ENCODE measurements at places on chromosomes 6 and 20. TPM values are rescaled to one million over a fixed set of nuclear protein-coding genes. Genes with fewer than 3 reads are reported as not detected.

FAM110A gene
- 4.0 TPM for total RNA-seq

GRCh38 chr6:43895656-43896328 lies 125.8 kb downstream of the VEGFA start:
- no peak overlapping the region for H3K27ac ChIP-seq
- DNase-seq: no peak
- no peak overlapping the region for H3K4me3 ChIP-seq
- no peaks in the 10 kb centered on the region for H3K36me3 ChIP-seq
- no peaks in the 10 kb centered on the region for H3K4me1 ChIP-seq

DNA sequence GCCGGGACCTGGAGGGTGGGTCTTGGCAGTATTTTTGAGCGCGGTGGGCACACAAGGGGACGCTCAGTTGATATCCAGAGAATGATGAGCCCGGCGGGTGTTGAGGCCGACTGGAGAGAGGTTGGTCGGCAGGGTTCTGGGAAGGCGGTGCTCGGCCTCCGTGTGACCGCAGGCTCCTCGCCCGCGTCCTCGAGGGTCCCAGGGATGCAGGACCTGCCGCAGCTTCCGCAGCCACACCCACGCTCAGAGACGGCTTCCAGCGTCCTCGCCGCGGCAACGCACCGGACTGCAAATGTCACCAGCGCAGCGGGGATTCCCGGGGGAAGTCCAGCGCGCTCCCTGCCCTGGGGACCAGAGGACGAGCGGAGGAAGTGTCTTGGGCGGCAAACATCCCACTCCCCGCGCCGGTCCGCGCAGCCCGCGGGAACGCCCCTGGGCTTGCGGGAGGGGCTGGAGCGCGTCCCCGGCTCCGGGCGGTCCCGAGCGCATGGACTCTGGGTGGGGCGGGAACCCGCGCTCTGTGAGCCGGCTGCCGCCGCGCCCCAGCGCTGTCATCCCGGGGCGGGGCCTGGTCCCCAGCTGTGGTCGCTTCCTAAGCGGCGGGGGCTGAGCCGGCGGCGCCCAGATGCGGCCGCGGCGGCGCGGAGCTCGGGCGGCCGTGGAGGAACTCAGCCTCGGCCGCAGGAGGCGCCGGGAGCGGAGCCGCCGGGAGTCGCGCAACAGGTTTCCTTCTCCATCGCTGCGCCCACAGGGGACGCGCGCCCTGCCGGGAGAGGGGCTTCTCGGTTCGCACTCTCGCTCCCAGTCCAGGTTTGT lies at the start of gene STX11:
Gene STX11, plus strand, starts transcription at position 624 of the 816 bp plus-strand sequence. CDS start 36,111 bp downstream, outside the sequence.
- H3K27me3 ChIP-seq: peaks cover 25% of the 10 kb centered on the region
- peaks cover 12% of the 10 kb centered on the region for H3K4me1 ChIP-seq
- H3K4me3 ChIP-seq: peak within 1 kb of the TSS; percentile 65
- peak within 1 kb of the TSS; percentile 70 for H3K27ac ChIP-seq
- DNase-seq: peak; percentile 76
- H3K36me3 ChIP-seq: no peaks in the 10 kb centered on the region

DNA sequence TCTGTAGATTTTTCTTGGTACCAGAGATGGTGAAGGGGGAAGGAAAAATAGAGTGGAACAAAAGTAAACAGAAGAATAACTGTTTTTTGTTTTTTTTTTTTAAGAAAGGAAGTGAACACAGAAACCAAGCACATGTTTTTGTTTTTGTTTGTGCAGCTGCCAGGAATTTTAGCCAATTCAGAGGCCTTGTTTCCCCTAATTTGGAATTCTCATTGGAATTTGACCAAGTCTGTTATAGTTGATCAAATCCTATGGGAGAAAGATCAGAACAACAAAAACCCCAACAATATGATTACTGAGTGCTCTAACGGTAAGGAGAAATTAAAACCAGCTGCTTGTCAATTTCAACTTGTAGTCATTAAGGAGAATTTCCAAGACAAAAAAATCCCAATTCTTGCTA lies 18.2 kb upstream of the IL22RA2 start:
- no peaks in the 10 kb centered on the region for H3K36me3 ChIP-seq
- no peak for DNase-seq
- H3K4me3 ChIP-seq: no peak overlapping the region
- H3K4me1 ChIP-seq: no peaks in the 10 kb centered on the region
- no peaks in the 10 kb centered on the region for H3K27me3 ChIP-seq
- no peak overlapping the region for H3K27ac ChIP-seq

PACRG gene
- total RNA-seq: not detected

DNA sequence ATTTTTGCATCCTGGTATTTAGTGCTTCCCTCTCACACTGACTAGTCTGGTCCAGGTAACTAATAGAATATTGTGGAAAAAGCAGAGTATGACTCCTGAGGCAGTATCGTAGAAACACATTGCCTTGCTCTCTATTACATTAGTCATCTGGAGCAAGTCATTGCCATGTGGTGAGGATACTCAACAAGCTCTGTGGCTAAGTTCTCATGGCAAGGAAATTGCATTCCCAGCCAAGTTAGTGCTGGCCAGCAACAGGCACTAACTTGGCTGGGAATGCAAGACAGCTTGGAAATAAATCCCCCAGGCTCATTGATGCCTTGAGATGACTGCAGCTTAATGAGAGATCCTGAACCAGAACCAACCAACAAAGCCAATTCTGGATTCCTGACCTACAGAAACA lies 39.7 kb upstream of the HTR1B start:
- no peak overlapping the region for H3K27ac ChIP-seq
- no peaks in the 10 kb centered on the region for H3K27me3 ChIP-seq
- H3K4me1 ChIP-seq: no peaks in the 10 kb centered on the region
- no peak overlapping the region for H3K4me3 ChIP-seq
- H3K36me3 ChIP-seq: no peaks in the 10 kb centered on the region

GRCh38 chr6:47235964-47236760 lies 73.5 kb downstream of the TNFRSF21 start:
- H3K4me1 ChIP-seq: peaks cover 7% of the 10 kb centered on the region
- DNase-seq: peak; percentile 50
- no peak overlapping the region for H3K4me3 ChIP-seq

DNA sequence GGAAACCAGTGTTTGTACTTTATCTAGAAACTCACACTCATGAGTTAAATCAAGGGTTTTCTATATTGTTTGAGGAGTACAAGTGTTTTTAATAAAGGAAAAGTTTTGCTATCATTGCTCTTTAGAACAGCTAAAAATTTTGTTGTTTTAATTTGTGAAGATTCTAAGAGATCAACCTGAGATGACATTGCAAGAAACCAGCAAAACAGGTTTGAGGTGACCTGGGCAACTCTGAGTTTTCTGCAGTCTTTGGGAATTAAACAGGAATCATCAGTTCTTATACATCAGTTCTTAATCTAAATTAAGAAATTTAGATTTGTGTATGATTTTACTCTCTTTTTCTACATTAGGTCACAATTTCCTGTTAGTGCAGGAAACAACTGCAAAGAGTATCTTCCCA lies 114.5 kb downstream of the JAG1 start:
- no peaks in the 10 kb centered on the region for H3K27me3 ChIP-seq
- H3K36me3 ChIP-seq: no peaks in the 10 kb centered on the region
- H3K4me3 ChIP-seq: no peak overlapping the region

OTOR gene
- not detected for total RNA-seq

COL11A2 gene
- total RNA-seq: 0.79 TPM

GRCh38 chr20:57161478-57162361 lies 104.7 kb downstream of the BMP7 start:
- H3K4me3 ChIP-seq: no peak overlapping the region
- no peaks in the 10 kb centered on the region for H3K36me3 ChIP-seq
- no peaks in the 10 kb centered on the region for H3K27me3 ChIP-seq
- no peak for DNase-seq
- no peak overlapping the region for H3K27ac ChIP-seq
- H3K4me1 ChIP-seq: no peaks in the 10 kb centered on the region

DNA sequence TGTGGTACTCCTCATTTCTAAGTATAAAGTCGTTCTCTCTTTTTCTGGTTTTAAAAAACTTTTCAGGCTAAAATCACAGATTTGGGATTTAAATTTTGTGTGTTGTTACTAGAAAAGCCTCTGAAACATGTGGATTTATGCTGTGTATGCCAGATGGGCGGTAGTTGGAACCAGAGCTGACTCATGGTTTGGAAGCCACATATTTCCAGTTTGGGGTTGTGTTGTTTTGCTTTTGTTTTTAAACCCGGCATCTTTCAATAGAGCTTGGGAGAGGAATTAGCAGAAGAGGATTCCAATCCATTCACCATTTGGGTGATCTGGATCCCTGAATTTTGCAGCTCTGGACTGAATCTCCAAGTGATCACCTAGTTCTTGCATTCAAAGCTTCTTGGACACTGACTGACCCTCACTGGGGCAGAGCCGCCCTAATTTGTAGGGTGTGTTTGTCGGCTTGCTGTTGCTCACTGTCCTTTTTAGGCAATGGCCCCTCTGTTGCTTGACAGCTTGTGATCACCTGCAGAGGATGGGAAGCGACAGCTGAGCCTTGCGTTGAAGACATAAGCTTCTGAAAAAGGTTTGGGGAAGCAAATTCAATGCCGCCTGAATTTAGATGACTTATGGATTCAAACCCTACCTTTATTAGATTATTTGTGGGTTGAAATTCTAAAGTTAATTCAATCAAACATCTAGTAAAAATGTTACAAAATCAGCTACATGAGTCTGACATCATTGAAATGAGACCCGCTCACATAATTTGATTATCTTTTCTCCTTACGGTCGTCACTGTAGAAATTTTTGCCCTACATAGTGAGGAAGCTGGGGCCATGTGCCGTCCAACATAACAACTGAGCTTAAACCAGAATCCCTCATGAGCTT lies 79.9 kb upstream of the CD83 start:
- no peaks in the 10 kb centered on the region for H3K36me3 ChIP-seq
- H3K4me1 ChIP-seq: no peaks in the 10 kb centered on the region
- H3K27me3 ChIP-seq: peaks cover 5% of the 10 kb centered on the region
- no peak overlapping the region for H3K4me3 ChIP-seq
- no peak overlapping the region for H3K27ac ChIP-seq

GRCh38 chr6:142343938-142344337 lies 42.1 kb downstream of the ADGRG6 start:
- no peak overlapping the region for H3K4me3 ChIP-seq
- H3K36me3 ChIP-seq: no peaks in the 10 kb centered on the region
- H3K27ac ChIP-seq: no peak overlapping the region

DNA sequence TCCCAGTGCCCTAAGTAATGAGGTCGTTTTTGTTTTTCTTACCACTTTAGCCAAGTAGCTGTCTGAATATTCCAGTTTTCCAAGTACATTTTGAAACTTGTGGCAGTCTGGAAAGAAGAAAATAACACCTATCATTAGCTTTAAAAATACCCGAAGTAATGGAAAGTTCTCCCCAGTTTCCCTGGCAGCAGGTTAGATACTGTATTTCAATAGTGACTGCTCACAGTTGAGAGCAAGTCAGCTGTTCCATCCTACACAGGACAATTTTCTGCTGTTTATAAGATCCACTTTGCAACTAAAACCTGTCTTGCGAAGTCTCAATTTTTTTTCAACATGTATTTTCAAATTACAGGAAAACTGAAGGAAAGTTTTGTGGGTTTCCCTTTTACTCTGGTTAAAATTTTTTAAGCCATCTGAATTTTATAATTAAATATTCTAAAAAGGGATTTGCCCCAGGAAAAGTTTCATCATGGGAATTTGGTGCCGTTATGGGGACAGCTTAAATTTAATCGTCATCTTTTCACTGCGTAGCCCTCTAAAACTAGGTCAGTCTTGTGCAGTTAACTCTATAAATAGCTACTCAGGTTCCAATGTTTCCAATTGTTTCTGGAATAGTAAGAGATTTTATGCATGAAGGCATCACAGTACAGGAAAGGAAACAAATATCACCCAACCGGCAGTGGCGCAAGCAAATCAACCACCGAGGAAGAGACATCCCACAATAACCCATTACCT lies 96.9 kb downstream of the MBOAT1 start:
- no peaks in the 10 kb centered on the region for H3K27me3 ChIP-seq
- H3K4me1 ChIP-seq: peaks cover 7% of the 10 kb centered on the region
- no peak overlapping the region for H3K4me3 ChIP-seq

GRCh38 chr6:49576618-49577017 lies 26.1 kb downstream of the C6orf141 start:
- no peak for DNase-seq
- no peak overlapping the region for H3K27ac ChIP-seq
- H3K4me1 ChIP-seq: no peaks in the 10 kb centered on the region

SLC17A9 gene
- 2.9 TPM for total RNA-seq

TOX2 gene
- 10.5 TPM for total RNA-seq

- H3K4me1 ChIP-seq: peaks cover 13% of the 10 kb centered on the region
- no peak overlapping the region for H3K27ac ChIP-seq
- H3K27me3 ChIP-seq: no peaks in the 10 kb centered on the region
- no peak for DNase-seq
- H3K36me3 ChIP-seq: no peaks in the 10 kb centered on the region
These were observed 68.4 kb downstream of the ATG5 start for GRCh38 chr6:106257195-106257594.

DNA sequence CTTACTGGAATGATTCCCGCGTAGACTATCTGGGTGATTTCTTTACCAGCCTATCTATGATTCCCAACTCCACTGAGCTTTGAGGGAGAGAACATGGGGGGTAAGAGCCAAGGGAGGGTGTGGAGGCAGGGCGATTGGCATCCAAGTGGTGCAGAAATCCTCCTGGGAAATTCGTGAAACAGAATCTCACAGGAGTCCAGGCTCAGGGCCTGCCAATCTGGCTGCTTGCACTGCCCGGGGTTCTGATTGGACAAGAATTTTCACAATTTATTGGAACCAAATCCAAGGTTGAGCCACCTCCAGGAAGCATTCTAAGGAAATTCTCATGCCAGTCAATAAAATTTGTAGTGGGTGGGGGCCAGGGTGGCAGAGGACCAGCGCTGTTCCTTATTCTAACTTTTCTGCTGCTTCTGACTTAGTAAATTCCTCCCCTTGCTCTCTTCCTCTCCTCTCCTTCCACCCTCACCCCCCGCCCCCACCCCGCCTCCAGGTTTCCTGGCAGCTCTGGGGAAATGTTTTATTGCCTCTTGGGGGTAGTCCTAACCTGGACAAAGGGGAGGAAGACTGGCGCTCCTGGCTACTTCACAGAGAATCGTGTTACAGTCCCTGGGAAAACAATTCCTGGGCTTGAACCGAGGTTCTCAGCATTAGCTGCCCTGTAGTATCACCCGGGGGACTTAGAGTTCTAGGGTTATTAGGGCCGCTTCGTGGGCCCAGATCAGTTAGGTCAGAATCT lies 3.1 kb downstream of the BMP6 start:
- no peaks in the 10 kb centered on the region for H3K36me3 ChIP-seq
- H3K27me3 ChIP-seq: peaks cover 97% of the 10 kb centered on the region
- H3K4me3 ChIP-seq: peak overlapping the region; percentile 50
- no peak overlapping the region for H3K27ac ChIP-seq

GRCh38 chr6:3162067-3162497 lies 4.7 kb upstream of the TUBB2A start:
- no peaks in the 10 kb centered on the region for H3K36me3 ChIP-seq
- DNase-seq: no peak
- peaks cover 27% of the 10 kb centered on the region for H3K4me1 ChIP-seq
- no peaks in the 10 kb centered on the region for H3K27me3 ChIP-seq
- peak overlapping the region; percentile 74 for H3K4me3 ChIP-seq

GRCh38 chr6:125524356-125524755 lies 222.6 kb upstream of the HDDC2 start:
- no peak for DNase-seq
- H3K36me3 ChIP-seq: no peaks in the 10 kb centered on the region
- peaks cover under 1% of the 10 kb centered on the region for H3K27me3 ChIP-seq
- H3K4me1 ChIP-seq: no peaks in the 10 kb centered on the region
